ENCODE measurements at places on chromosomes 11 and 22. TPM values are rescaled to one million over a fixed set of nuclear protein-coding genes. Genes with fewer than 3 reads are reported as not detected.

- no peak for DNase-seq
Measured at GRCh38 chr11:45429719-45430118, 143.6 kb upstream of the SYT13 start.

SLC36A4 gene
- 19.4 TPM for total RNA-seq

TEX54 gene
- not detected for total RNA-seq

- DNase-seq = no peak
Measured at GRCh38 chr11:73155102-73155501, 13.0 kb upstream of the FCHSD2 start.

FBLN1 gene
- total RNA-seq = 105 TPM

GRCh38 chr11:12130180-12130980, 20.0 kb downstream of the MICAL2 start:
- no peak for DNase-seq

GRCh38 chr11:118012083-118012669, 26.0 kb downstream of the IL10RA start:
- DNase-seq = no peak

DNA sequence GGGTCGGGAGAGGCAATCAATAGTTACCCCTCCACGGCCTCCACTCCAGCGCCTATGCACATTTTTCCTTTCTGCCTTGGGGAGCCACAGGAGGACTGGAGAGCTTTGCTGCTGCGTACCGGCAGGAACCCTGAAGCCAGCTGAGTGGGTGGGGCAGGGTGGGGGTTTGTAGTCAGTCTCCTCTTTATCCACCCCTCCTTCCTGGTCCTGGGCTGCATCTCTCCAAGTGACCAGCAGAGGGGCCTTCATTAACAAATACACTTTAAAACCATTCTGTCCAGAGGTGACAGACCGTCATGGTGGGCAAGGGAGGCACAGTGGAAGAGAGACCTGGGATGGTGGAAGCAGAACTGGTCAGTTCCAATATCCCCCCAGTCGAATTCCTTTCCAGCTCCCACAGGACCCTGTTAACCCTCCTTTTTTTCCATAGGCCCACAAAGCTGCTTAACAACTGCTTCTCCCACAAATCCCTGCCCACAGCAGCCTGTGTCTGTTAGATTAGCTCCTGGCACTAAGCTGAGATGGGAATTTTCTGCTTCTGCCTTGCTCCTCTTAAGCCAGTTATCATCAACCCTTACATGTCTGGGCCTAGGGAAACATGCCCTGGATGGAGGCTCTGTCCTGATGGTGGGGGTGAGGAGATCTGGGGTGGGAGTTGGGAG, 3.9 kb upstream of the ABCG4 start:
- peak; percentile 61 for DNase-seq

OR4D9 gene
- total RNA-seq = not detected

DNA sequence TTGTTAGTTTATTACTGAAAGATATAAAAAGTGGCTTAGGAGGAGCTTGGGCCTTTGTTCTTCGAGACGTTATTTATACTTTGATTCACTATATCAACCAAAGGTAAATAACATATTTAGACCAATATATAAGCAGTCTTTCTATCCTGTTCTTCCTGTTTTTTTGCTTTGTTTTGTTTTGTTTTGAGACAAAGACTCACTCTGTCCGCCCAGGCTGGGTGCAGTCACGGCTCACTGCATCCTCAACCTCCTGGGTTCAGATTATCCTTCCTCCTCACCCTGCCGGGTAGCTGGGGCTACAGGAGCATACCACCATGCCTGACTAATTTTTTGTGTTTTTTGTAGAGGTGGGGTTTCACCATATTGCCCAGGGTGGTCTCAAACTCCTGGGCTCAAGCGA, 66.8 kb downstream of the ATM start:
- peak; percentile 55 for DNase-seq

GRCh38 chr11:80031014-80031600, 590.3 kb upstream of the TENM4 start:
- no peak for DNase-seq

GRCh38 chr22:35411102-35411501, 11.2 kb downstream of the MCM5 start:
- no peak for DNase-seq

NCAM1 gene
- 3.0 TPM for total RNA-seq

CST6 gene
- total RNA-seq = 5.9 TPM

DNA sequence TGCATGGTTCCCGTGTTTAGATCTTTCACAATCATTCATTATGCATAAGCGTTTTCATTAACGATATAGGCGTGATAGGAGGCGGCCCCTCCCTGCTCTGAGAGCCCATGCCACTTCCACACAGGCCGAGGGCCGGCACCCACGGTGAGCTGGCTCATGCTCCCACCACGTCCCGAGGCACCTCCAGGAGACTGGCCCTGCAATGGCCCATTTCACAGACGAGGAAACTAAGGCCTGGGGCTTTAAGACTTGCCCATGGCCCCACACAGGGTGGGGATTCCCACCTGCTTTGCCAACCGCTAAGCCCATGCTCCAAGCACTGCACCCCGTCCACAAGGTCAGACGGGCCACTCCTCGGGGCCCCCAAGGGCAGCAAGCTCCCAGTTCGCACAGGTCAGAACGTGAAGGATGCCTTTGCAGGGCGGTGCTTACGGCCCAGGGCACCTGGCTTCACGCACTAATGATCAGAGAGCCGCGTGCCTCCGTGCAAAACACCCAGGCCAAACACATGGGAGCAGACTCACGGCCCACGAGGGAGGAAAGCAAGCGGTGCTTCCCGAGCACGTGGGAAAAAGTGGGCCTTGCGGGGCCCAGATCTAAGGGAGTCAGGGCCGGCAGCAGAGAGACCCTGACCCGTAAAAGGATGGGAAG, 8.3 kb downstream of the OSBPL5 start:
- DNase-seq = peak; percentile 72

- DNase-seq = no peak
Measured at GRCh38 chr11:111454561-111455192, 57.5 kb downstream of the BTG4 start.

DNA sequence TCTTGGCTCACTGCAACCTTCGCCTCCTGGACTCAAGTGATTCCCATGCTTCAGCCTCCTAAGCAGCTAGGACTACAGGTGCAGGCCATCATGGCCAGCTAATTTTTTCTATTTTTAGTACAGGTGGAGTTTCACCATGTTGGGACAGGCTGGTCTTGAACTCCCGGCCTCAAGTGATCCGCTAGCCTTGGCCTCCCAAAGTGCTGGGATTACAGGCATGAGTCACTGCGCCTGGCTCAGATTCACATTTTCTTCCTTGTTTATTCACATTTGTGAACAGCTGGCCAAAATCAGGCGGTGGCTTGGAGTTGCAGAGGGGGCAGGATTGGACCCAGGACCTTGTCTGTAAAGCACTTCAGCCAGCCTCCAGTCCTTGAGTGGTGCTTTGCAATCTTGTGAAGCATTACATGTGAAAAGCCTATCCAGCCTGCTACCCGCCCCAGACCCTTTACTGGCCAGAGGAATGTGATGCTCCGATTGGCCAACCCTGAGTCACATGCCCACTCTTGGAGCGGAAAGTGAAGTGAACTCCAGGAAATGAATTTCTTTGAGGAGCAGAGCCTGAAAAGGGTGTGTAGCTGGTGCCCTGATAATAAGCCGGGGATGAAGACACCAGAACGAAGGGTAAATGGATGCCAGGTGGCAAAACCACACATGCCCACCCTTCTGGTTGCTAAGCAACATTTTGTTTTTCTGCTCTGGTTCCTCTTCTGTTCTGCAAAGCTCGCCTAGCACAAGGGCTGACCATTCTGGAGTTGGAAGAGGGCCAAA, 62.6 kb upstream of the PTPRJ start:
- peak; percentile 67 for DNase-seq

DNA sequence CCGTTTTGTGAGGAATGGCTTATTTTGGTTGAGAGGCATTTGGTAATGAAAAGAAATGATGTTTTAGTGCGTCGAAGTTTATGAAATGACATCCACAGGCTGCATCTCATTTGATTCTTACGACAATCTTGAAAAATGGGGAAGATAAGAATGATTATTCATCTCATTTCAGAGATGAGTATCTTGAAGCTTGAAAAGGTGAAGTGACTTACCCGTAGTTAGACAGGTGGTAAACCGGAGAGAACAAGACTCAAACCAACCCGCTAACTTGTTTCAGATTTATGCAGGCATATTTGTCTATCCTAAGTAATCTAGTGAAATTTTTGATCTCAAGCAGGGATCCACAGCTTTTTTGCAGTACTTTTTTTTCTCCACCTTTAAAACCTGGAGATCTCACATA, 9.1 kb upstream of the SORL1-AS1 start:
- DNase-seq = no peak

GRCh38 chr11:119977561-119977860, 160.4 kb downstream of the TRIM29 start:
- DNase-seq = no peak

- DNase-seq = no peak
Measured at GRCh38 chr11:44223238-44223637, 86.7 kb downstream of the ALX4 start.

NADSYN1 gene
- total RNA-seq = 72.9 TPM

- no peak for DNase-seq
Measured at GRCh38 chr11:78365381-78365792, 52.2 kb downstream of the GAB2 start.

- DNase-seq = peak; percentile 21
Measured at GRCh38 chr11:130163346-130164220, 4.0 kb downstream of the ST14 start.

- no peak for DNase-seq
Measured at GRCh38 chr11:118927554-118928100, 1.9 kb upstream of the BCL9L start.

TMEM132A gene
- 19.1 TPM for total RNA-seq

MMP7 gene
- total RNA-seq = 1,380 TPM

PKDREJ gene
- total RNA-seq = 0.06 TPM
